Esophagus squamous epithelium (tissue), 5 donors: ENCODE measurements at places on chromosomes 6 and 20.

- H3K4me3 ChIP-seq: no peak overlapping the region
- H3K27me3 ChIP-seq: no peaks in the 10 kb centered on the region
- no peak for DNase-seq
- H3K4me1 ChIP-seq: peaks cover 27% of the 10 kb centered on the region
- H3K36me3 ChIP-seq: no peaks in the 10 kb centered on the region
These were observed 5.8 kb downstream of the TFEB start for GRCh38 chr6:41729624-41730023.

DNA sequence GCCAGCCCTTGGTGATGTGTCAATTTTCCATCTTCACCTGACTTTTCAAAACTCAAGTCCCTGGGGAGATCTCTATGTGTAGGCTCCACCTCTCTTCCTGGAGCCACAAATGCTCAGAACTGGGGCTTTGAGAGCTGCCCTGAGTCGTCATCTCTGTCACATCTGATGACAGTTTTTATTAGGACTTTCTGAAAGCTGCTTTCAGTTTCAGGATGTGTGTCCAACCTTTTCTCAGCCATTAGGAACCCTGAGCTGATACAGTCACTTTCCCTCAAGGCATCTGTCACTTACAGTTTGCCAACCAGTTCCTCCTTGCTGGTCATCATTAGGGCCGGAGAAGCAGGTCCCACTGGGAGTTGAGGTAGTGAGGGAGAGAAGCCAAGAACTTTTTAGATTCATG is 365.9 kb upstream of the CHD6 start:
- H3K27ac ChIP-seq: no peak overlapping the region
- no peaks in the 10 kb centered on the region for H3K4me1 ChIP-seq
- DNase-seq: no peak

DNA sequence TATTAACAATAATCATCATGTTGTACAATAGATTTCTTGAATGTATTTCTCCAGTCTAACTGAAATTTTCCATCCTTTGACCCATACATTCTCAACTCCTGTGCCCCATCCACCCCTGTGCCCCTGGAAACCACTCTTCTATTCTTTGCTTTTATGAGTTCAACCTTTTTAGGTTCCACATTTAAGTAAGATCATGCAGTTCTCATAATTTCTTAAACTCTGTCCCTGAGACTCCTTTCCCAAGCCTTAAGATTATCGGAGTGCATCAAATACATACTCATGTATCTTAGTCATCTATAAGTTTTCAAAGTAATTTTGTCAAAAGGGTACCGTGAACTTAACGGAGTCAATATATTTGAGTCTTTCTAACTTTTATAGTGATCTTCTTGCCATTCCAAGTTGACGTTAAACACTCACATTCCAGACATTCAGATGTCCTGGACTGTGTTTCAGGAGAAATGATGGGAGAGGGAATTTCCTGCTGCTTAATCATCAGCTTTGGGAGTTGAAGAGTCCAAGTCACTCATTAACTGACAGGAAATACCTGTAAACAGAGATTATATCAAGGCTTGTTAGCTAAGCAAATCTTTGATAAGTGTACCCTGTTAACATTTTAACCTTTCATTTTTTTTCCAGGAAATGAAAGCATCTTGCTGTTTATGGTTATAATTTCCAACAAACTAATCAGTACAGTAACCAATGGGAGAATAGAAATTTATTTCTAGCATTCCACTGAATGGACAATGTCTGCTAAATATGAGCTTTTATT is 73.3 kb downstream of the ADGRG6 start:
- H3K27me3 ChIP-seq: no peaks in the 10 kb centered on the region
- H3K4me3 ChIP-seq: no peak overlapping the region
- no peak for DNase-seq
- no peak overlapping the region for H3K27ac ChIP-seq

DNA sequence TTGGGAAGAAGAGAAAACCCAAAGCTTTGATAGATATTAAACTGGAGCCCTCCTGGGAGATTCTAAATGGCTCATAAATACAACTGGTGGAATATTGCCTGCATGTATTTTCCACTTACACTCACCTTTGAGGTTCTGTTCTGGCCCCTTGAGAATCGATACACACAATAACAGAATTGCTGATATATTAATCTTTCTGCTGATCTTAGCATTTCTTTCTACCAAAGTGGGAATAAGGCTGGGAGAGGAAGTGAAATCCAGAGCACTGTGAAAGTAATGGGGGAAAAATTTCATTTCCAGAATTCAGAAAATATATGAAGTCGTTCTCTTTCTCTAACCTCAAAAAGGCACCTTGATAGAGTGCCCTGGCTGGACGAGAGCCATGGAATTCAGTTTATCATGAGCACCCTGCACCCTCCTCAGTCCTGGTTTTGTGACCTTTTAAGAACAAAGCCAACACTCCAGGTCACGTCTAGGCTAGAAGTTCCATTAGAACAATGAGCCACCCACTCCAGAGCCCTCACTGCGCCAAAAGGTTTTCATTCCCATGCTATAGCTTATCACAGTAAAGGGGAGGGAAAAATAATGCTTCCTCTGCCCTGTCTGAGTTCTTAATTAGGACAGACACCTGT is 244.5 kb downstream of the CD83 start:
- H3K4me3 ChIP-seq: no peak overlapping the region
- no peaks in the 10 kb centered on the region for H3K36me3 ChIP-seq
- H3K27me3 ChIP-seq: no peaks in the 10 kb centered on the region
- no peak overlapping the region for H3K27ac ChIP-seq

GRCh38 chr6:136090929-136091328 is 159.2 kb downstream of the MTFR2 start:
- no peaks in the 10 kb centered on the region for H3K27me3 ChIP-seq
- no peak for DNase-seq
- no peak overlapping the region for H3K4me3 ChIP-seq
- H3K36me3 ChIP-seq: no peaks in the 10 kb centered on the region
- no peak overlapping the region for H3K27ac ChIP-seq

- DNase-seq: no peak
- H3K27ac ChIP-seq: no peak overlapping the region
- H3K36me3 ChIP-seq: no peaks in the 10 kb centered on the region
- no peaks in the 10 kb centered on the region for H3K4me1 ChIP-seq
- H3K27me3 ChIP-seq: no peaks in the 10 kb centered on the region
These were observed 39.5 kb upstream of the PRSS16 start for GRCh38 chr6:27208042-27208441.

DNA sequence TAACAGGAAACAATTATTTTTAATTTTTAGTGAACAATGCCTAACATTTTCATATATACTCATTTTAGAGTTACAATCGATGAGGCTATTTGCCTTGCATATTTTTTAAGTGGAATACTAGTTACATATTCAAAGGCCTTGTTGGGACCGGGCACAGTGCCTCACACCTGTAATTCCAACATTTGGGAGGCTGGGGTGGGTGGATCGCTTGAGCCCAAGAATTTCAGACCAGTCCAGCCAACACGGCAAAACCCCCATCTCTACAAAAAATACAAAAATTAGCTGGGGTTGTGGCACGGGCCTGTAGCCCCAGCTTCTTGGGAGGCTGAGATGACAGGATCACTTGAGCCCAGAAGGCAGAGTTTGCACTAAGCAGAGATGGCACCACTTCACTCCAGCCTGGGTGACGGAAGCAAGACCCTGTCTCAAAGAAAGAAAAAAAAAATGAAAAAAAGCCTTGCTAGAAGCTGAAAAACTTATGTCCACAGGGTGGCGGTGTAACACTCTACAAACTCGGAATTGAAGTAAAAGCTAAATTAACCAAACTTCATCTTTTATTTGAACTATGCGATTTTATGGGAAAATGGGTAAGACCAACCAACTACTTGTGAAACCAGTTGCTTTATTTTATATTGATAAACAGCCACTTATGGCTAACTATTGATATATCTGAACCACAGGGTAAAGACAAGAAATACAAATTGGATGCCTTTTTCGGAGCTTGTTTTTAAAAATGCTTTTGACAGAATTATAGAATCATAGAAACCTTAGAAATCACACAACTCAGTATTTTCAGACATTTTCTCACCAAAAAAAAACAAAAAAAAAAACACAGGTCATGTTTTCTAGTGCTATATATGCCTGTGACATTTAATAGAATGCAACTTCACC is 24.1 kb upstream of the ROS1 start:
- no peak for DNase-seq
- no peak overlapping the region for H3K4me3 ChIP-seq
- H3K4me1 ChIP-seq: peaks cover 17% of the 10 kb centered on the region
